ENCODE measurements at places on chromosomes 3 and 15.

DNA sequence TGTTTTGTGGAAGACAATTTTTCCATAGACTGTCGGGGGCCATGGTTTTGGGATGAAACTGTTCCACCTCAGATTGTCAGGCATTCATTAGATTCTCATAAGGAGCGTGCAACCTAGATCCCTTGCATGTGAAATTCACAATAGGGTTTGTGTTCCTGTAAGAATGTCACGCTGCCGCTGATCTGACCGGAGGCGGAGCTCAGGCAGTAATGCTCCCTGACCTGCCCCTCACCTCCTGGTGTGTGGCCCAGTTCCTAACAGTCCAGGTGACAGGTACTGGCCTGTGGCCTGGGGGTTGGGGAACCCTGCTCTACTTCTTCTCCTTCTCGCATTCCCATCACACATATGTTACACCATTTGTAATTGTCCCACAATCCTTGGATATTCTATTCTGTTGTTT, 11.0 kb downstream of the CHRNA7 start:
- no peak for DNase-seq

GRCh38 chr15:62391641-62392262, 226.7 kb upstream of the C2CD4B start:
- DNase-seq: peak; percentile 38

- DNase-seq: no peak
Measured at GRCh38 chr3:171429635-171430034, 30.6 kb downstream of the TNIK start.

GRCh38 chr15:90875549-90875981, 7.2 kb downstream of the FURIN start:
- no peak for DNase-seq

GRCh38 chr3:37811625-37812498, 49.8 kb upstream of the CTDSPL start:
- no peak for DNase-seq

- no peak for DNase-seq
Measured at GRCh38 chr15:99511866-99512661, 53.7 kb upstream of the MEF2A start.

- DNase-seq: no peak
Measured at GRCh38 chr3:128491691-128491940, 1.4 kb downstream of the GATA2 start.

DNA sequence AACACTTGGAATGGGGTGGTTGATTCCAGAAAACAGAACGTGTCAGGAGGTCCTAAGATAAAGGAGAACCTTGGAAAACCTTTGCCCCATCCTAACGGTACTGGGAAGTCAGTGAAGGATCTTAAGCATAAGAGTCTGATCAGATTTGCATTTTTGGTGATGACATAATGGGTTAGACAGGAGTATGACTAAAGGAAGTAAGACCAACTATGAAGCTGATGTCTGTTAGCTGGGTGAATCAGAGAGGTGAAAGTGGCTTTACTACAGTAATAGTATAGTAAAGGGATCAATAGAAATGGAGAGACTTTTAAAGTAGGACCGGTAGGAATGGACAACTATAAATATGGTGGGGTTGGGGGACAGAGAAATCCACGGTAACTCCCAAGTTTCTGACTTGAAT, 12.6 kb downstream of the GTF2A2 start:
- DNase-seq: no peak

DNA sequence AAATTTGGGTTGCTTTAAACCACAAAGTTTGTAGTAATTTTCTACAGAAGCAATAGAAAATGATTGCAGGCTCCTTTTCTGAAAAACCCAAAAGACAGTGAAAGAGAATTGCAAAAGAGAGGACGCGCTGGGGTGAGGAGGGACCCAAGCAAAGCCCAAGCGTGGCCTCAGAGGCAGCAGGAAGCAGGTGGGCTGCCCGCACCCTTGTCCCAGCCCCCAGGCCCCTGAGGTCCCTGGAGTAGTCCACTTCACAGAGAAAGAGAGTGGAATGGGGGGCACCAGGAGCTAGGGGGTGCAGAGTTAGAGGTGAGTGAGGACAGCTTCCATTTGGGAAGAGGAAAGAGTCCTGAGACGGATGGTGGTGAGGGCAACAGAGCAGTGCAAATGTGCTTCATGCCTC, 11.6 kb downstream of the DNAJB8 start:
- DNase-seq: no peak

- DNase-seq: no peak
Measured at GRCh38 chr3:11764931-11765363, 81.7 kb downstream of the TAMM41 start.

DNA sequence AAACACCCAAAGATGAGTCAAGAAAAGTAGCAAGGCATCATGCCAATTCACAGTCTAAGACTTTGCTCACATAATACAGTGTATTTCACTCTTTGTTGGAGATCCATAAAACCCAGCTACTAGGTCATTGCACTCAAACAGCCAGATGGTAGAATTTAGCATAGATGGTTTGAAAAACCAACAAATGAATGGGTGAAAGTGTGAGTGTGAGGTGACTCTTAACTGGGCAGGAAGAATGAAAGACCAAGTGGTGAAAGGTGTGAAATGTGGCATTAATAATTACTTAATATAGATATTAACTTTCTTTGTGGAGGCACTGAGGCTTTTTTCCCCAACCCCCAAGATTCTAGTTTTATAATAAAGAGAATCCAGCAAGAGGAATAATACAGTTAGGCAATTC, 159.5 kb downstream of the SQOR start:
- DNase-seq: no peak

DNA sequence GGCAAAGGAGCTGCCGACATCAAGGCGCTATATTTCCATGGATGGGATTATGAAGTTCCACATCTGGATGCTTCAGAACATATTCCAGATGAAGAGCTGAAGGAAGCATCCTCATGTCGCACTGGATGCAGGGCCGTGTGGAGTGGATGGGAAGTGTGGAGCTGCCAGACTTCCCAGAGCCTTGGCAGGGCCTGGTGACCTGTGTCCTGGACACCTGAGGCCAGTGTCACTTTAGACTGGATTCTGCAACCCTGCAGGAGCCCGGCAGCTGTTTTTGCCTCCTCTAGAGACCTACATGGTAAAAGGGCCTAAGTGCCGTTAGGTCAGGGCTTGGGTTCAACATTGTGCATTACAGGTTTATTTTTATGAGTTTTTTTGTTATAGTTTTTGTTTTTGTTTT, 11.3 kb upstream of the XYLB start:
- DNase-seq: no peak

DNA sequence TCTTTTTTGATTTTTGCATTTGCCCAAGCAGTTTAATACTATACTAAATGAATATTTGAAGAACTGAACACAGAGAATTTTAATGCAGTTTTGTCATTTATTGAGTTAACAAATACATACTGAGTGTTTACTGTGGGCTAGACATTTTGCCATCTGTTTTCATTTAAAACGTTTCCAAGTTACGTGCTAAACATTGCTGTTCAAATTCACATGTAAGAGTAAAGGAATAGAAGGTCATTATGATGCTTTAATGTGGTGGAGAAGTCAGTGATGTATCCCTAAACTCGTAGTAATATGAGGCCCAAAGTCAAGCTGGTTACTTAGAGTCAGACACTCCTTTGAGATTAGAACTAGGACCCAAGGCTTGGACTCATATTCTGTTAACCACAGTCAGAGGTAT, 49.4 kb downstream of the CRYBG3 start:
- DNase-seq: no peak

DNA sequence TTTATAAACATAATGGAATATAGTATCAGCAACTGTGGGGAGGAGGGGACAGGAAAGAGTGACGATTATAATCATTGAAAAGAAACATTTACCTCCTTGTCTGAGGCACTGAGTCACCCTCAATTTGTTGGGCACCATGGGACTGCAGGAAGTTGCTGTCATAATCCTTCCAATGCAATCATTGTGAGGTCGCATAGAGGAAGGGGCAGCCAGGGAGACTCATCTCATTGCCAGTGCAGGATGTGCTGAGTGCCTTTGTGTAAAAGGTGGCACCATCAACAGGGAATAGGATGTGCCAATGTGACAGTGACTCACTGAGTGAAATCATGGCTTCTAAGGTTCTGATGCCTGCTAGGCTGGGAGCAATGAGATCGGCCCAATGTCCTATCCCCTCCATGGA, 300.4 kb upstream of the ADAMTS9 start:
- DNase-seq: no peak

GRCh38 chr15:50107157-50107556, 11.9 kb downstream of the ATP8B4 start:
- DNase-seq: no peak

DNA sequence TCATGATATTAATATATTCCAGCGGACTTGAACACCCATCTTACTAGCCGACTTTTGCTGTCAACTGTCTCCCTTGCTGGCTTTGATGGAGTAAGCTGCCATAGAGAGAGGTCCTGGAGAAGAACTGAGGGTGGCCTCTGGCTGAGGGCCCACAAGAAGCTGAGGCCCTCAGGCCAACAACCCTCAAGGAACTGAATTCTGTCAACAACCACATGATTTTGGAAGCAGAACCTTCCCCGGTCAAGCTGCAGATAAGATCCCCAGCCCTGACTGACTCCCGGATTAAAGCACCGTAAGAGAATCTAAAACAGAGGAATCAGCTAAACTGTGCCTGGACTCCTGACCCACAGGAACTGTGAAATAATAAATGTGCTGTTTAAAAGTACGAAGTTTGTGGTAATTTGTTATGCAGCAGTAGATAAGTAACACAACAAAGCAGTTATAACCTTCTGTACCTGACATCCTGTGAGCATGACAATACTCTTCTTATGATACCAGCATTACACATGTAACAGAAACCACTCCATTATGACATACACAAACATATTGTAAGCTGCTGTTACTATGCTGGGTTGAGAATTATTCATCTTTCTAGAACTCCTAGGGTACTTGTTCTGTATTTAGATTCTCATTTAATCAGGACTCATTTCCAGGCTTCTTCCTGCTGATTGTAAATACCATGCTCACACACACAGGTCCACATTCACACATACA, 66.2 kb downstream of the HES1 start:
- DNase-seq: no peak

DNA sequence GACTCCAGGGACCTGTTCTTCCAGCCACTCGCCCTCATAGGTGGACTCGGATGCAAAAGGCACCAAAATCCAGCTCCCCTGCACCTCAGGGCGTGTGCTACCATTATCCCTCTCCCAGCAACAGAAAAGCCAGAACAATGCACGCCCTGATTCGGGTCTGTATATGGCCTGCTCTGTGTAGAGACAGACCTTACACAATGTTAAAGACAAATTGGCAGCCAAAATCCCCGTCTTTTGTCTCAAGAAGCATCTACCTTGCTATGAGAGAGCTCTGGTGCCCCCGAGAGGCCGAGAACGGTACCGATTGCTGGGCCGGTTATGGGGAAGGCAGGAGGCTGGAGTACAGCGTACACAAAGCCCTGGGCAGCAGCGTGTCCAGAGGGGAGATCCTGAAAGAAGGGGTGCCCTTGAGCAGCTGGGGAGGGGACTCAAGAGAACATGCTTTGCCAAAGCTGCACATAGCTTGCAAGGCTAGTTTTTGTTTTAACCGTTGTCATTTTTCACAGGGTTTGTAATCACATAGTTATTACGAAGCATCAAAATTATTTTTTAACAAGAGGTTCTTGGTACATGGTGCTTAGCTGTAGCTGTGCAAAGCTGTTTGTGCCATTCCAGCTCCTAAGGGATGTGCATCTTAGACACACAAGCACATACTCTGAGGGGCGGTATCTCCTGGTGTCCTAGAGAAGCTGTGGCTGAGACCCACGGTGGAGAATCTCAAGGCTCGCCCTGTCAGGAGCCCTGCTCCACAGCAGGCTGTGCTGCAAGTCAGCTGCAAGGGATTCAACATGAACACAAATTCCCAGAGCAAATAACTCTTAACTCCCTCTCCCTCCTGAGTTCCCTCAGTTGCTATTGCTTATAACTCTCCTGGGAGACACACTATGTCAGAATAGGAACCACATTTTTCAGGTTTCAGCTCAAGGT, 461.5 kb upstream of the PPP2R3A start:
- peak; percentile 90 for DNase-seq

GRCh38 chr3:195025056-195025883, 245.7 kb downstream of the XXYLT1 start:
- DNase-seq: no peak

GRCh38 chr15:75637245-75638009, 2.6 kb downstream of the IMP3 start:
- no peak for DNase-seq

DNA sequence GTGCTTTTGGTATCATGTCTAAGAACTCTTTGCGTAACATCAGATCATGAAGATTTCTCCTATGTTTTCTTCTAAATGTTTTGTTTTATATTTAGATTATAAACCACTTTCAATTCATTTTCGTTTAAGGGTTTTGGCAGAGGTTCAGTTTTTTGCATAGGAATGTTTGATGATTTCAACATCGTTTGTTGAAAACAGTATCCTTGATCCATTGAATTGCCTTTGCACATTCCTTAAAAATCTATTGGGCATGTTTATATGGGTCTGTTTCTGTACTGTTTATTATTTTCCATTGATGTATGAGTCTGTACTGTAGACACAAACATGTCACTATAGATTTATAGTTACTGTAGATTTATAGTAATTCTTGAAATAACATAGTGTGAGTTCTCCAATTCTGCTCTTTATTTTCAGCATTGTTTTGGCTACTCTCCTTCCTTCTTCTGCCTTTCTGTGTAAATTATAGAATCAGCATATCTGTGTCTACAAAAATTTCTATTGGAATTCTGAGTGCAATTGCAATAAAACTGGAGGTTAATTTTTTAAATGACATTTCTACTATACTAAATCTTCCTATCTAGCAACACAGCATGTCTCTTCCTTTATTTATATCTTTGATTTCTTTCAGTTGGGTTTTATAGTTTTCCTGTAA, 374.0 kb downstream of the SV2B start:
- DNase-seq: no peak

DNA sequence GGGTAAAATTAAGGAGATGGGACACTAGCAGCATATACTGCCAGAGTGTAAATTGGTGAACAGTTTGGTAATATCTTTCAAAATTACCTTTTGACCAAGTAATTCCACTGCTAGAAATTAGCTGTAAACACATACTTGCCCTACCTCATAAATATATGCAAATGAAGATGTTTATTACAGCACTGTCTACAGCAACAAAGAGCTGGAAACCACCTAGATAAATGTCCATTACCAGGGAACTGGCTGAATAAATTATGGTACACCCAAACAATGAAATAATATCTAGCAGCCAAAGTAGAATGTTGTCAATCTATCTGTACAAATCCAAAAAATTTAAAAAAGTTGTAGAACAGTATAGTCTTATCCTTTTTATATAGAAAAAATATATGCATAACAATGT, 105.9 kb upstream of the FAM3D start:
- DNase-seq: no peak

GRCh38 chr3:175851541-175851940, 992.4 kb downstream of the NAALADL2 start:
- DNase-seq: no peak

Measured in neural crest cell (in vitro differentiated cells).